CD14-positive monocyte (primary cell): ENCODE measurements at places on chromosomes 7 and 10.

DNA sequence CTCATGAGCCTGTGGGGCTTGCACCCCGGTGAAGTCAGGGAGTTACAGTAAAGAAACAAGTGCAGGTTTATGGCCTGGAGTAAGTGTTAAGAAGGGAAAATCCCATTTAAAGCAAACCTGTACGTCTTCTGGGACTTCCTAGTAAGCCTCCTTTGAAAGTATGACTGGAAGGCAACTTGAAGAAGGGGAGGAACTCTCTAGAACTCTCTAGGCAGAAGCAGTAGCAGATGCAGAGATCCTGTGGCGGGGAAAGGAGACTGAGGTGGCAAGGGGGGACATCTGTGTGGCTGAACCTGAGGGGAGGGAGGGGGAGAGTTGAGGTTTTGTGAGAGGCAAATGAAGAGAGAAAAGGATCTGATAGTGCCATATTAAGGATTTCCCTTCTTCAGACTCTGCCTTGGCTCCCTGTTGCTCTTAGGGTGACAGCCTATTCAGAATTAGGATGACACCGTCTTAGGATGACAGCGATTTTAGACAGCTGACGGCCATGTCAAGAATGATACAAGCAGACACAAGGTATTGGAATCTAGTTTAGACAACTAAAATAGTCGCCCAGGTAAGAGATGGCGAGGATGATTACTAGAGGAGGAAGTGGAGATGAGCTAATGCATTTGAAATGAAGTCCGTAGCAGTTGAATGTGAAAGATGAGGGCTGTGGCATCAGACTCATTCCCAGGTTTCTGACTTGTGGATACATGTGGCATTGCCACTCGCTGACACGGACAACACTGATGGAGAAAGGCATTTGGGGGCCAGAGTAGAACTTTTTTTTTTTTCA is 29.0 kb downstream of the CUL1 start:
- H3K4me1 ChIP-seq = peaks cover 11% of the 10 kb centered on the region
- no peak overlapping the region for H3K4me3 ChIP-seq
- no peaks in the 10 kb centered on the region for H3K27me3 ChIP-seq

GRCh38 chr10:71887743-71888142 is 36.7 kb upstream of the PSAP start:
- H3K27ac ChIP-seq = peak overlapping the region; percentile 93
- no peaks in the 10 kb centered on the region for H3K36me3 ChIP-seq
- H3K4me1 ChIP-seq = peaks cover 85% of the 10 kb centered on the region
- H3K27me3 ChIP-seq = no peaks in the 10 kb centered on the region
- peak; percentile 59 for DNase-seq

DNA sequence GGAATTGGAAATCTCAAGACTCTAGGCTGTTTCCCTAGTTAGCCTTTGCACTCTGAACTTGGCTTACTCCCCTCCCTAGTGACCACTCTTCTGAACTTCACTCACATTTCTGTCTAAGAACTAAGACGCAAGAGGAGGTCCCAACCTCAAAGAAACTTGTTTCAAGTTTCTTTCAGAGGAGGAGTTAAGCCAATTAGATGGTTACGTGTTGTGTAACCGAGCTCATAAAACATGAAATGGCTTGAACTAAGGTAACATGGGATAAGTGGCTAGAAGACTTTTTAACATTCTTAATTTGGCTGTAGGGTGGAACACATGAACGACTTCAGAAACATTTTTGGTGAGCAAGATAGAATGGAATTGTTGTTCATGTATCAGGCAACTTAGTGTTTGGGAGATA is 39.5 kb upstream of the SEC61G start:
- no peaks in the 10 kb centered on the region for H3K36me3 ChIP-seq
- no peak overlapping the region for H3K27ac ChIP-seq
- no peak overlapping the region for H3K4me3 ChIP-seq
- no peaks in the 10 kb centered on the region for H3K27me3 ChIP-seq
- H3K4me1 ChIP-seq = no peaks in the 10 kb centered on the region
- DNase-seq = no peak

DNA sequence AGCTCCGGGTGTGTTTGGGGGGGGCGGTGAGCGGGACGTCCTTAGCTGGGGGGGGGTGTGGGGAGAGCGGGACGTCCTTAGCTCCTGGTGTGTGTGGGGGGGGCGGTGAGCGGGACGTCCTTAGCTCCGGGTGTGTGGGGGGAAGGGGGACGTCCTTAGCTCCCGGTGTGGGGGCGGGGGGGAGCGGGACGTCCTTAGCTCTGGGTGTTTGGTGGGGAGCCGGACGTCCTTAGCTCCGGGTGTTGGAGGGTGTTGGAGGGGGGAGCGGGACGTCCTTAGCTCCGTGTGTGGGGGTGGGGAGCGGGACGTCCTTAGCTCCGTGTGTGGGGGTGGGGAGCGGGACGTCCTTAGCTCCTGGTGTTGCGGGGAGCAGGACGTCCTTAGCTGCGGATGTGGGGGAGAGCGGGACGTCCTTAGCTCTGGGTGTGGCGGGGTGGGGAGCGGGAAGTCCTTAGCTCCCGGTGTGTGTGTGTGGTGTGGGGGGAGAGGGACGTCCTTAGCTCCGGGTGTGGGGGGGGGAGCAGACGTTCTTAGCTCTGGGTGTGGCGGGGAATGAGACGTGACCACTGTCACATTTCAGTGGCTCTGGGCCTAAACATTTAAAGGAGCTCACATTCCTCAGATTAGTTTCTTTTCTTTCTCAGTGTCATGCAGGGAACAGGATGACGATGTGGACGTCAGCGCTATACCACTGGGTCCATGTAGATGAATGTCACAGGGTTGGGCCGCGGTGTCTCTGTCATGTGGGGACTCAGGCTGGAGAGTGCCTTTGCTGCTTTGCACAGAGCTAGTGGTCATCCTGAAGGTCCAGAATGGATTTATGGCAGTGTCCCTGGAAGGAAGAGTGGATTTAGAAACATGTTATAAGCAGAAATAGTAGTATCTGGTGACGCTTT is 7.5 kb downstream of the DYNC2I1 start:
- H3K4me1 ChIP-seq = peaks cover 7% of the 10 kb centered on the region
- H3K4me3 ChIP-seq = peak overlapping the region; percentile 79
- no peaks in the 10 kb centered on the region for H3K27me3 ChIP-seq
- H3K27ac ChIP-seq = no peak overlapping the region

GRCh38 chr7:125876431-125876830 is 946.8 kb upstream of the POT1 start:
- no peaks in the 10 kb centered on the region for H3K36me3 ChIP-seq
- no peak overlapping the region for H3K27ac ChIP-seq
- DNase-seq = no peak
- no peaks in the 10 kb centered on the region for H3K4me1 ChIP-seq

DNA sequence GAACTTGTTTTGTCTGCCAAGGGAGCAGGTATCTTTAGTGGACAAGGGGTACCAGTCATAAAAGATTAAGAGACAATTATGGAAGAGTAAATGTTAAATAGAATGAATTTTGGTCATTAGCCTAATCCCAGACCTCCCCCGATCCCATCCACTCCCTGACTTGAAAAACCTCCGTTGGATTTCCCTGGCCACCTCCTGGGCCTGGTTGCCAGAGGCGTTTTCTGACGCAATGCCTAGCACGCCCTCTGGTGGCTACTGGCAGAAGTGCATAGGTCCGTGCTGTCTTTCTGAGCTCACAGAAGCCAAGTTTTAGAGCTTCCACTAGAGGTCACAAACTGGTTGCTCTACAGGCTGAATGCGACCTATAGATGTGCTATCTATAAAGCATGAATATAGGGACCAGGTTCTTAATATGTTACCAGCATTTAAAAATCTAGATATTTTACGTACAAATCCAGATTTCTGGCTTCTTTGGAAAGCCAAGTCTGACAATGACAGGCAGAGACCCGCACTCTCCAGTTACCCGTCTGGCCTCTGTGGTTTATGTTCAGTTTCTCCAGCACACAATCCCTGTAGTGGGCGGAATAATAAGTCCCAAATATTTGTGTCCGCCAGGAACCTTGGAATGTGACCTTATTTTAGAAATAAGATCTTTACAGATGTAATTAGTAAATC is 39.8 kb downstream of the SPOCK2 start:
- H3K36me3 ChIP-seq = no peaks in the 10 kb centered on the region
- DNase-seq = peak; percentile 75
- H3K27me3 ChIP-seq = no peaks in the 10 kb centered on the region
- H3K4me1 ChIP-seq = no peaks in the 10 kb centered on the region
- no peak overlapping the region for H3K27ac ChIP-seq

DNA sequence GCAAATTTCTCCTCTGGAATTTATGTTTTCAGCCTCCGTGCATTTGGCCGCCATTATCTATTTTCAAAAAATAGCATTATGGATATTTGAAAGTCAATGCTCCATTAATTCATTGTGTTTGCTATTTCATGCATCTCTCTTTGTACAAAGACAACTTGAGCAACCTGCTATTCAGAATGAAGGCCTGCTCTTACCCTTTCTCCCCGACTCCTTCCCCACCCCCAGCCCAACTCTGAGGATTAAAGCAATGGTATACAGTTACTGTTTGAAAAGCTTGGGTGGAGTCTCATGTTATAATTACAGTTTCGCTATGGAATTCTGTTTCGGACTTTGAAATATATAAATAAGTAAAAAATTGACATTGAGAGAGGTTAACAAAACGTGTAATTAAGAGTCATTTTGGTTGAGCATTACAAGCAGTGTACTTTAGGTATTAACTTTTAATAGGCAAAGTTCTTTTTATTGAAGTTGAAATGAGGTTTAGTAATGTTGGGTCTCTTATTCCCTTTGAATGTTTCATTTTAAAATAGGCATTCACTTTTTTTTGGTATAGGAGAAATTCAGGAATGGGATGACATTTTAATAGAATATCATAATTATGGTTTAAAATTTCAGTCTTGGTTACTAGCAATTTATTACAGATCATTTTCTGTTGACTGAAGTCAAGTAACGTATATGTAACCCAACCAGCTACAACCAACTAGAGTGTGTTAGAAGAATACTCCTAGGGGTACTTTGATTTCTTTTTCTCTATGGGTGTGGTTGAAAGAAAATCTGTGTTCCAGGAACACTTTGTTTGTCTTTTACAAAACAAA is 93.1 kb downstream of the ARID5B start:
- H3K27me3 ChIP-seq = no peaks in the 10 kb centered on the region
- no peak for DNase-seq
- no peak overlapping the region for H3K27ac ChIP-seq
- H3K4me1 ChIP-seq = peaks cover 35% of the 10 kb centered on the region
- H3K36me3 ChIP-seq = no peaks in the 10 kb centered on the region

DNA sequence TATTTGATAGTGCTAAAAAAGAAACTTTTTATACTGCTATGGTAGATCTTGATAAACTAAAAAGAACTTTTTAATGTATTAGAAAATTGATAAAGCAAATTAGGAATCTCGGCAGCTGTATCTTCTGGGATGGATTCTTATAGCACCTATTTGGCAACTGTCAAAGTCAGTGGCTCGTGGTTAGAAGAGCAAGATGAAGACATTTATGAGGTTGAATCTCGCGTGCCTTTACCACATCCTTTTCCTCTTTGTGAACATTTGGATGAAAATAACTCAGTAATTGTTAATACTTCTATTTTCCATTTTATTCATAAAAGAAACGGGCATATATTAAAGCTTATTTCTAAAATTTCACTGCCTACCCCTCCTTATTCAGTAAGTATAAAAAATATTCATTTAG is 76.2 kb downstream of the CYP51A1 start:
- peaks cover 35% of the 10 kb centered on the region for H3K36me3 ChIP-seq
- no peak for DNase-seq
- H3K4me3 ChIP-seq = no peak overlapping the region
- no peak overlapping the region for H3K27ac ChIP-seq

DNA sequence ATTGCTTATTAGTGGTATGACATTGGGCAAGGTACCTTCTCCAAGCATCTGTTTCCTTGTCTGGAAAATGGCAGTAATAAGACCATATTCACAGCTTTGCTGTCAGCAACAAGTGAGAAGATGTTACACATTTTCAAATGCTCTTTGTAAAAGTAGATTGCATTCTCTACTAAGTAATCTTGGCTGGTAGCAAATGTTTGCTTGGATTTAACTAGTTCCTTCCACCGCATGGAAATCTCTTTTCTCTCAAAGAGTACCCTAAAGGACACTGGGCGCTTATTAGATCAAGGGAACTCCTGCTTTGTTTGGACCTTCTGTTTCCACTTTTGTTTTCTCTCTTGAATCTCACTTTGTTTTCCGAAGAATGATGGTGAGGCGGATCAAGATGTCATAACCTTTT is 185.2 kb upstream of the BMPER start:
- H3K4me3 ChIP-seq = no peak overlapping the region
- H3K27me3 ChIP-seq = no peaks in the 10 kb centered on the region
- H3K36me3 ChIP-seq = no peaks in the 10 kb centered on the region
- H3K4me1 ChIP-seq = no peaks in the 10 kb centered on the region
- H3K27ac ChIP-seq = no peak overlapping the region
- DNase-seq = no peak

DNA sequence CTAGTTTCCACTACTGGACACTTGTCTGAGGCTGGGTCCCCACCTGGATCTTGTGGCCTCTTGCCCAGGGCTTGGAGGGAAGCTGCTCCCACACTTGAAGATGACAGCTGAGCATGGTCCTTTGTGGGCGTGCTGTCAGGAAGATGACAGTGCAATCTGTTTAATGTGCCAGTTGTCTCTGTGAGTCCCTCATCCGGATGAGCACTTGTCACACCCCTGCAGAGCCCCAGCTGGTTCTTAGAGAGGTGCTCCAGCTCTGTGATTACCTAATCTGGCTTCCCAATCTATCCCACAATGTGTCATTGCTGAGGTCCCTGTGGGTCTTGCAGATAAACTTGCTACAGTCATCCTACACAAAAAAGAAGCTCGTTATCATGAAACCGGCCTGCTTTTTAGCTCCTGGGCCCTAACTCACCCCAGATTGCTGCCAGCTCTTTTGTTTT is 34.8 kb upstream of the CCSER2 start:
- no peak for DNase-seq
- H3K4me3 ChIP-seq = no peak overlapping the region
- no peak overlapping the region for H3K27ac ChIP-seq

DNA sequence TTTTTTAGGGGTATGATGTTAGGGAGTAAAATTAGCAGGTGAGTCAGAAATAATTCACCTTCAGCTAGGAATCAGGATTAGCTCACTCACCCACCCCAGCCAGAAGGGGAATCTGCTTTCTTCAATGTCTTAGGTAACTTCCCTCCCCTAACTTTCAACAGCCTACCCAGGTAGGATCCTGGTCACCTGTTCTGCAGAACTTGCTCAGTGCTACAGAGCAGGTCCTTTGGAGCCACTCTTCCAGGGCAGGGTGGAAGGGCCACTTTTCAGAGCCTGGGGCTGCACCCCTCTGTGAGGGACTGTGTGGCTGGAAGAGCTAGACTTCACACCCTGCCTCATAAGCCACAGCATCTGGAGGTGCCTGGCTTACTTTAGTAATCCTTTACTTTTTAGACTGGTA is 58.1 kb downstream of the SHH start:
- peaks cover 29% of the 10 kb centered on the region for H3K4me1 ChIP-seq
- no peak overlapping the region for H3K4me3 ChIP-seq
- DNase-seq = no peak
- H3K27ac ChIP-seq = peak overlapping the region; percentile 71

GRCh38 chr7:36979810-36980248 is 255.5 kb upstream of the AOAH start:
- no peak for DNase-seq
- peaks cover 13% of the 10 kb centered on the region for H3K4me1 ChIP-seq
- H3K4me3 ChIP-seq = no peak overlapping the region
- no peaks in the 10 kb centered on the region for H3K27me3 ChIP-seq
- H3K36me3 ChIP-seq = no peaks in the 10 kb centered on the region
- no peak overlapping the region for H3K27ac ChIP-seq

- no peak for DNase-seq
- peaks cover 30% of the 10 kb centered on the region for H3K4me1 ChIP-seq
- H3K27me3 ChIP-seq = peaks cover 75% of the 10 kb centered on the region
- no peaks in the 10 kb centered on the region for H3K36me3 ChIP-seq
- no peak overlapping the region for H3K27ac ChIP-seq
- no peak overlapping the region for H3K4me3 ChIP-seq
Measured at GRCh38 chr10:133229265-133230043, 563 bp upstream of the UTF1 start.

GRCh38 chr7:127706766-127707165 is 54.8 kb downstream of the SND1 start:
- H3K4me3 ChIP-seq = no peak overlapping the region
- H3K27ac ChIP-seq = no peak overlapping the region
- no peak for DNase-seq
- H3K36me3 ChIP-seq = peaks cover 98% of the 10 kb centered on the region
